Neuronal stem cell (in vitro differentiated cells): ENCODE measurements at places on chromosomes 13 and 19.

DNA sequence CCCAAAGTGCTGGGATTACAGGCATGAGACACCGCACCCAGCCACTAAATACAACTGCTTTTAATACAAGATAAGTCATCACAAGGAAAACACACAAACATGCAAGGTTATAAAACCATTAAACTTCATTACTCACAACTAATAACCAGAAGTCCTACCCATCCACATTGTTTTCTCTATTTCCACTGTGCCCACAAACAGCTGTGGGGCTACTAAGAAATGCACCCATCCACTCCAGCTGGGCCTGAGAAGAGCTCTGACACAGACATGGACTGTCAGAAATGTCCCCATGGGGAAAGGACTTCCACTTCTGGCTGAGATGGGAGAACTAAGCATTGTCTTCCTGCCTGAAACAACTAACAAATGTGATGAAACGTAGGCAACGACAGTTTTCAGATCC, 17.2 kb downstream of the SAFB2 start:
- no peak for DNase-seq

DNA sequence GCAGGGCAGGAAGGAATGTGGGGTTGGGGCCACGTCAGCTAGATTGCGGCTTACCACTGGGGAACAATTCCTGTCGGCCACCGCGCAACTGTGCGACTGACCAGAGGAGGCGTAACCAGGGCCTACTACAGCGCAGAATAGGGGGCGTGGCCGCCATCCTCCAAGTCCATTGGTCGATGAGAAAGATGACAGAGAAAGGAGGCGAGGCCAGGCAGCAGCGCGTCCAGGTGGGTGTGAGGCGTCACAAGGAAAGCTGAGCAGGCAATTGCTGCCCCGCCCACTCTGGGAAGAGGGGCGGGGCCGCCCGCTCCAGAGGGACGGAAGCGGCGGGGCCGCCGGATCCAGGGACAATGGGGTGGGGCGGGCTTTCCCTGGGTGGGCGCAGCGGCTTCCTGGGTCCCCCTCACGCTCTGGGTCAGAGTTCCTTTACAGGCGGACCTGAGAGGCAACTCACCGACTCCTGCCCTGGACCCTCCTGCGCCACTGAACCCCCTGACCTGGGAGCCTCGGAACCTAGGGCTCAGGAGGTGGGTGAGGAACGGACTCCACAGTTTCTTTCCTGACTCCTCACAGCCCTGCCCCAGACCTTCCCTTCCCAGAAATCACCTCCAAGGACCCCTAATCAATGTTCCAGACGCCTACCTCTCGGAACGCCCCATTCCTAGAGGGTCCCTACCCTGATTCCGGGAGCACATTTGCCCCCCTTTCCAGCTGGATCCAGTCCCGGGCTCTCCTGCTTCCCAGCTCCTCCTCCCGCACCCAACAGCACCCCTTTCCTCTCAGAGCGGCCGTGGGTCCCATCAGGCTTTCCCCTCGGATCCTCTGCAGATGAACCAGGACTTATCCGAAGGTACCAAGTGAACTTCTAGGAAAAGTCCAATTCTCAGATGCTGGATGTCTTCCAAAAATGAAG, 101.5 kb upstream of the ZNF492 start:
- DNase-seq: no peak

- DNase-seq: no peak
These were observed 3.8 kb downstream of the S1PR2 start for GRCh38 chr19:10227026-10227971.

DNA sequence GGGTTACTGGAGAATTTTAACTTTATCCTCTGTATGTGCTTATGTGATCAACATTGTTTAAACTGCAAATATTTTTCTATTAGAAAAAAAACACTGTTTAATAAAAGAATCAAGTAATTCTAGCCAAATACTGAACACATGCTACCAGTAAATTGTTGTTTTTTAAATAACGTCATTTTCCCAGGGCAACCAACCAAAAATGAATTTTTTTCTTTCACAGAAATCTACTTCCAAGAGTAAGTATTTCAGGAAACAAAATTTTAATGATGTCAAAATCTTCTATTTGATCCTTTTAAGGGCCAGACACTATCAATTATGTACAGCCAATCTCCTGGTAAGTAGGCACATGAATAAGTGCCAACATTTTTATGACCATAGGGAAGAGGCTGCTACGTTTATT, 57.1 kb downstream of the TUBGCP3 start:
- no peak for DNase-seq

DNA sequence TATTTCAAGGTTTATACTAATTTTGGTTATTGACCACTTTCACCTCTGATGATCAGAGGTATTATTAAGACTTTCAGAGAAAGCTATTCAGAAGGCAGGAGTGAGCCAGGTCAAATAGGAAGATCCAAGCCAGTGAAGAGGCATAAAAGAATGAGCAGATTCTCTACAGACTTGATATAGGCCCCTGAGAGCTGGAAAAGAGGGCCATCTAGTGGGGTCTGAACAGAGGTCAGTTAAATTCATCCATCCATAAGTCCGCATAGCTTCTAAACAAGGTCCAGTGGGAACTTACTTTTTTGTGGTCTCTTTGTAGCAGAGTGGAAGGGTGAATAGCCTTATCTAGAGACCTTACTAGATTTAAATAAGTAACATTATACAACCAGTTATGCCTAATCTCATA, 126.6 kb upstream of the UFM1 start:
- peak; percentile 38 for DNase-seq
